ENCODE measurements at places on chromosomes 1 and 21. TPM values are rescaled to one million over a fixed set of nuclear protein-coding genes. Genes with fewer than 3 reads are reported as not detected.

The RNF19B gene
- 32.6 TPM for total RNA-seq

The KIRREL1 gene
- total RNA-seq: 20.2 TPM

- no peak for DNase-seq
Measured at GRCh38 chr1:26019641-26020315, 1.8 kb upstream of the EXTL1 start.

The RIIAD1 gene
- total RNA-seq: not detected

GRCh38 chr1:1320666-1321448, 3.6 kb downstream of the INTS11 start:
- DNase-seq: no peak

DNA sequence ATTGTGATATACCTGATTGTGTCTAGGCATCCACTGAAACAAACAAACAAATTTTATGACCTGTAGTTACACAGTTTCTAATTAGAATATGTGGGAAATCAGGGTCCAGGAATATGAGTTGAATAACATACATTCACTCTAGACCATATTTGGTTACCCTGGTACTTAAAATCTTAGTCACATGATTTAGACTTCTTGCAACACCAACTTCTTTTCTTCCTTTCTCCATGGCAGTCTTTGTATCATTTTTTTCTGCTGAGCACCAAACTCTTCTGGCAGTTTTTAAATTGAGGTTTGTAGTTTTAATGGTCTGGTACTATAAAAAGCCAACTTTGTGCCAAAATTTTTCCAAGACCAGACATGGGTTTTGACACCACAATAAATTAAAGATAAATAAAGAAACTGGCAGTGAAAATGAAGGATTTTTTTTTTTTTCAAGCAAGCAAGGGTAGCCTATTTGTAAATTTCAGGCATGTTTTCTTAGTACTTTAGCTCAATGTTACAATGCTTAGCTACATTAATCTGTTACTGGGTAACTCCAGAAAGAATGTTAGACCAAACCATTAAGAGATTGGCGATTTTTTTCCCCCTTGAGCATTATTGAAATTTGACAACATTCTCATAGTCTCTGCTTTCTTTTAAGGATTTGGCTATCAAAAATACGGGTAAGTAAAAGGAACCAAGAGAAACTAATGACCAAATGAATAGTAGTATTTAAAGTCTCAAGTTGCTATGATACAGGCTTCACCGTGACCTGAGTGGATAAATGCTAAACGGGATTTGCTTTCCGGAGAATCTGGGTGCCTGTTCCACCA, 108.5 kb downstream of the NFIA start:
- DNase-seq: no peak

- DNase-seq: peak; percentile 44
Measured at GRCh38 chr1:163174524-163175437, 27.9 kb downstream of the RGS5 start.

- peak; percentile 54 for DNase-seq
Measured at GRCh38 chr1:193338194-193338593, 151.8 kb upstream of the B3GALT2 start.

- DNase-seq: no peak
Measured at GRCh38 chr1:116273042-116273783, 99.8 kb upstream of the ATP1A1 start.

The SHE gene
- under 0.01 TPM for total RNA-seq
